ENCODE measurements at places on chromosomes 6 and 20.

DNA sequence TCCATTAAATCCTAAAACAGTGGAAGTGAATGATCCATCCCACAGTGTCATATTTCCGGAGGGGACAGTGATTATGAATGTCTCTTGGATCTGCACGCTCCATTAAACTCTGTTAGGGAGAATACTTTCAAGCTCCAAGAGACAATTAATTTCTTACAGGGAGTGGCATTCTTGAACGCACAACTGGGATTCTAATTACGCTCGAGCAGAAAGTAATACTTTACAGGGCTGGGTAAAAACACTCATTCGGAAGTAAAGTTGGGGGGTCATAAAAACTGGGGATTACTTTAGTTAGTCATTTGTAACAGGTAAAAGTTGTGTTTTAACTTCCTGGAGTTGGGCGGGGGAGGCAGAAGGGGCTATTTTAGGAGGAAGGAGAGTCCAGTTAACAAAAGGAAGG lies 151.8 kb downstream of the ZFP64 start:
- DNase-seq: no peak

DNA sequence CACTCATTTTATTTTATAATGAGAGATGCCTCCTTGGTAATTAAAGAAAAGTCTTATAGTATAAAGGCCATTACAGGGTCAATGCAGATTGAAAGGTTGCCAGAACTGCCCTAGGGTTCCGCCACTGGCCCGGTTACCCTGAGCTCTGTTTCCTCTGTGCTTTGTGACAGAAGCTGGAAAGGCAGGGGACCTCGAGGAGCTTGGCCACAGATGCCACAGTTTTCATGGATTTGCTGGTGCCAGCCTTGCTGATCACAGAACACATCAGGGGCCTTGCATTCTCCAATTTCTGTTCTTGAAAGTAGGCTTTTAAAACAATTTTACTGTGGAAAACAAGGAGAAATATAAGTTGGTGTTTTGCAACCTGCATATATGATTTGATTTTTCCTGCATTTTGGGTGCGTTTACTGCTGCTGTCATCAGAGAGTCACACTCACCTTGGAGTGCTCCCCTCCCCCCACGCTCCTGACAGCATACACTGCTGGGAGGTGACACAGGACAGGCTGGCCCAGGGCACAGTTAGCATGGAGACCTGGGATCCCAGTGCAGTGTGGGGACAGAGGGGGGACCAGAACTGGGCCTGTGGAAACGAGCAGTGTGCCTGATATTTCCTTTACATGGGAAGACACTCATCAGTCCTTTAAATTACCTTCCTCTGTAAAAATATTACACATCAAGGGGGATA lies 142.8 kb downstream of the CFAP61 start:
- DNase-seq: no peak

DNA sequence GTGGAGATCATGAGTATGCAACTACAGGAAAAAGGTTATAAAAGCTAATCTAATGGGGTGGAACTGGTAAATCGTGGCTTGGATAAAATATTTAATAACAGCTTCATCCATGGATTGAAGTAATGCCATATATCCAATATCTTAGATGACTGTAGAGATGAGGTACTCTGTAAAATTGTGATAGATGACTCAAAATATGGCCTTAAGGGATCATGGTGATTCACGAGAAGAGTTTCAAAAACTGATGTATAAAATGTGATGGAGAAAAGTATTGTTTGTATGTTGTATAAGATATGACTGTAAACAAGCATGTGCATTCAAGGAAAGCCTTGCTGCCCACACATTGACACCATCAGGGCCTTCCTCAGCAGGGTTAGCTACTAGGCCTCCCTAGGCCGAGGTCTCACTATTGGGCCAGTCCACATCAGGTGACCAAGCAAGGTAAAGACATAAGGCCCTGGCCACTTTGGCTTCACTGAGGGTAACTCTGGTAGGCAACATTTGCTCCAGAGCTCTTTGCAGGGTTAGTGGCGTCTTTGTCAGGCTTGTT lies 17.7 kb upstream of the CCN6 start:
- no peak for DNase-seq

DNA sequence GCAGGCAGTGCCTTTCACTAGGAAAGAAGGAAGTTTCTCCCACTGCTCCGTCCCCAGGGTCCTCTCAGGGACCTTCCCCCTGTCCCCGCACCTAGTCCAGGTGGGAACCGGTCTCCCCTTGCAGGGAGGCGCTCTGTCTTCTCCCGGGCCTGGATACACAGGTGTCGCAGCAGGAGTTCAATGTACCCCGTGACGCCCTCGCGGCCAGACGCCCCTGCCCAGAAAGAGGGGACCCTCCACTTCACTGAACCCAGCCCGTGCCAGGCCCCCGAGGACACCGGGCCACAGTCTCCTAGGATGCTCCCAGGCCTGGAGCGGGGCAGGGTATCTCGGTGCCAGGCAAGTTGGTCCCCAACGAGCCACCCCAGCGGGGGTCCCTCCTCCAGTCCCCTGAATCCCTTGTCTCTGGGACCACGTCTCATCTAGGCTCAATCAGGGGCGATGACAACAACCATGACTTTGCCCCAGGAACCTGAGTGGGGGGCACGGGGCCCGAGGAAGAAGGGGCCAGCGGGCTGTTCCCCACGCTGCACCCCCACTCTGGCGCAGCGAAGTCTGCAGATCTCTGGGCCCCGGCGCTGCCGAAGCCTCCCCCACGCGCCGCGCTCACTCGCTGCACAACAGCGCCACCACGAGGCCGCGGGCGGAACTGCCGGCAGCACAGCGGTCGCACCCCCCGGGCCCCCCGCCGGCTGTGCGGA lies 103.0 kb downstream of the EDN3 start:
- peak; percentile 59 for DNase-seq

- no peak for DNase-seq
Measured at GRCh38 chr20:9306521-9306920, 207.9 kb upstream of the LAMP5 start.

GRCh38 chr20:51456511-51457509 lies 85.7 kb downstream of the NFATC2 start:
- peak; percentile 89 for DNase-seq

DNA sequence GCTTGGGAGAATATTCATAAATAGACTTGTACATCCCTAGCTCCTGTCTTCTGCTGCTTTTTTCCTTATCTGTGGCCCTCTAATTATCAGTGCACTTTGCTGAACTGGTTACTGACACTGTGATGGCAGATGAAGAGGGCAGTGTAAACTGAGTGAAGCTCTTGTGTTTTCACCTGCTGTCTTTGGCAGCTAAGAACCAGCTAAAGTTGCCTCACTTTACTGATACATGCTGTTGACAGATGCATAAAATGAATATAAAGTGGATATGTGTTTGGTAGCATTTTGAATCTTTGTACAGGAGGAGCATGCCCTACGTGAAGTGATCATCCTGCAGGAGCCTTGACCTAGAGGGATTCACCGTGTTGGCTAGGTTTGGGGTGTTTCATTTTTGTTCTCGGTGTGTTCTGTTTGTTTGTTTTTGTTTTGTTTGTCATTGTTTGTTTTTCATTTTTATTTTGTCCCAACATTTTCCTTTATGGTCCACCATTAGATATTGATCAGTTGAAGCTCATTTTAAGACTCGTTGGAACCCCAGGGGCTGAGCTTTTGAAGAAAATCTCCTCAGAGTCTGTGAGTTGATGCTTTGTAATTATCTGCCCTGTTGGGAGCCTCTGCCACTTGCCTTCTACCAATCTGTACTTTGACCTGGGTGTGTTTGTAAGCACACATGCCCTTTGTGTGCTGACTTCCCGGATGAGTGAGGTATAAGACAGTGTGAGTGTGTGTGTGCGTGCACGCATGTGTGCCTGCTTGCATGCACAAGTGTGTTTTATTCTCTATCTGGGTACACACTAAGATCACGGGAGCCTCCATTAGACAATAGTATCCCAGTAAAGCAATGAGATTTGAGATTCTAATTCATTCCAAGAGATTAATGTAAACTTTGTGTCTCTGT lies 34.6 kb upstream of the MAPK13 start:
- DNase-seq: no peak

GRCh38 chr6:150686566-150686965 lies 86.9 kb downstream of the PLEKHG1 start:
- no peak for DNase-seq

- DNase-seq: no peak
Measured at GRCh38 chr20:32513031-32513866, 71.9 kb downstream of the NOL4L start.

- DNase-seq: no peak
Measured at GRCh38 chr6:77624515-77624914, 28.3 kb upstream of the MEI4 start.

GRCh38 chr6:25232479-25232878 lies 46.7 kb upstream of the CARMIL1 start:
- peak; percentile 35 for DNase-seq

- DNase-seq: no peak
Measured at GRCh38 chr20:50982363-50982762, 23.7 kb downstream of the MOCS3 start.

- peak; percentile 95 for DNase-seq
Measured at GRCh38 chr6:159125951-159126352, 43.2 kb upstream of the FNDC1 start.

- no peak for DNase-seq
Measured at GRCh38 chr6:55290736-55291135, 36.5 kb upstream of the GFRAL start.

- no peak for DNase-seq
Measured at GRCh38 chr20:34850969-34851368, 21.7 kb downstream of the GGT7 start.

DNA sequence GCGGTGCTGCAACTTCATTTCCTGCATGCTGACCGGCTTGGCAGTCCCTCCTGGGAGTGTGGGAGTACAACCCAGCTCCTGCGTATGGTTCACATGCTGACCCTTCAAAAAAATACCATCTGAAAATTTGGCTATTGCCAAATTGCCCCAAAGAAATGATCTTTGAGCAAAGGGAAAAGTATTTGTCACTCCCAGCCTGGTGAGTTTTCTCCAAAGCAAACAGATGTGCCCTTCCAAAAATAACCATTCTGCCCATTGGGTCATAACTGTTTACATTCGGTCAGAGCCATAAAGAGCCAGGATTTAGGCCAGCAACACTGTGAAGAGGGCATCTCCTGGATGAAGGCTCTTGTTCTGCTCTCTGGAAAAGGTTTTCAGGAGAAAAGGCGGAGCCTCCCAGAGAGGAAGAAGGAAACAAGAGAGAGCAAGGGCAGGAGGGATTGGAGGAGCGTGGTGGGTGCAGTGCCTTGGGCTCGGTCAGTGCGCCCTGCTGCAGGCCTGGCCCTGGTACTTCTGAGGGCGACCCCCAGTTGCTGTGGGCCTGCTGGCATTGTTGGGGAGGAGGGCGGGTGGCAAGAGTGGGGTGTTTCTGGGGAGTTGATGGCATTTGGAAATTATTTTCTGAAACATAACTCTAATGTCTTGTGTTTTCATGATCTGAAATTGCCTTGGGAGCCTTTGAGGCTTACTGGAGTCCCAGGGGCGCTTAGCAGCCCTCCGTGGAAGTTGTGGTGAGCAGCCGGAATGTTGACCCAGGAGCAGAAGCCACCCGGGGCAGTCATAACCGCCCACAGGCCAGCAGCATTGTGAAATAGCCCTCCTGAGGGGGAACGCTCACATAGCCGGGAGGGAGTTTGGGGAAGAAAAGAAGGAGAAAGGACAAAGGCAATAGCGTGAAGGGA lies 248.4 kb downstream of the MYLK4 start:
- DNase-seq: no peak

- peak; percentile 97 for DNase-seq
Measured at GRCh38 chr20:31603822-31604566, 1.1 kb upstream of the ID1 start.

GRCh38 chr6:86789779-86790411 lies 147.4 kb upstream of the HTR1E start:
- DNase-seq: no peak

DNA sequence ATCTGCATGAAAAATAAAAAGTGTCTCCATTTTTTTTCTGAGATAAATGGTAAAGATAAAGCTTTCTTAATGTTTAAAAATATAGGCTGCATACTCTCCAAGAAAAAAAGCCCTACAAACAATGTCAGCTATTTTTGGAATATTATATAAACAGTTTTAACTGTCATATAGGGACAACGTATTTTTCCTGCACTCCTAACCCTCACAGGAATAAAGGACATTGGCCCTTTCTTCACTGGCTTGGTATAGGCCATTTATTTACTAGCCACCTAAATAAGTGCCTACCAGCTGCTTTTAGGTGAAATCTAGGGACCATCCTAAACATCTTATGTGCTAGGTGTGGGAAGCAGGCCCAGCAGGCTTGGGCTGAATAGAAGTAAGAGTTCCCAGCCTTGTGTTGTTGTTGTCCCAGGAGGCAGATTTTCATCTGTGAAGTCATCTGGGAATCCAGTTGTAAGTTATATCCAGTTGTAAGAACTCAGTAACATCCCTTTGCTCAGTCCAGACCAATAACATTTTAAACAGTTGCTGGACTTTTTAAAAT lies 21.3 kb downstream of the FOXO3 start:
- no peak for DNase-seq

DNA sequence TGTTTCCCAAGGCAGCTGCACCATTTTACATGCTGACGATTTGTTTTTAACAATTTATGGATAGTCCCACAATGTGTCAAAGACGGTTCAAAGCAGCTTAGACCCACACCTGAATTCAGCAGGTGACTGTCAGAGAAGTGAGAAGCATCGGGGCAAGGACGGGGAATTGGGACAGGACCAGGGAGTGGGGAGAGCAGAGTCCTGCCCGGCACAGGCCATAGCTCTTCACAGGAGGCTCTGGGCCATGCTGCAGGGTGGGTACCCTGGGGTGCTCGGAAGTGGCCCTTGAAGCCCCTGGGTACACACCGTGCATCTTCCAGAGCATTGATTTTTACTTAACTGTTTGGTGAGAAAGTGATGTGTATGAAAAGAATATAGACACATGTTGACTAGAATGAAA lies 33.2 kb upstream of the PHACTR3 start:
- DNase-seq: no peak

DNA sequence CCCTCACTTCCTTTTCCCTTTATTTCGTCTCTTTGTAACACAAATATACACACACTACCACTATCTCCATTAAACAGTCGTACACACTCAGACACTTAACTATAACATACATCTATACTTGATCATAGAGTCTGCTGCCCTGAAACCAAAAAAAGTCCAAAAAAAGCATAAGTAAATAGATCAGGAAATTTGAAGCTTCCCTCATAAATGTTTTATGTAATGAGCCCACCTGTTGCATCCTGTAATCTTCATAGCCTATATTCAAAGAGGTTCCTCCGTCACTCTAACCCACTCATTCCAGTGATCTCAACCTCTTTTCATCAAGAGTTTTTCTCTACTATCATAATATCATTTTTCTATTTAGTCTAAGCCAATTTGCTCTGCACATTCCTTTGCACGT lies 6.9 kb upstream of the OR12D2 start:
- DNase-seq: no peak

- DNase-seq: no peak
Measured at GRCh38 chr20:52817511-52817910, 154.6 kb upstream of the TSHZ2 start.

- DNase-seq: no peak
Measured at GRCh38 chr20:14193443-14193842, 144.0 kb downstream of the FLRT3 start.

DNA sequence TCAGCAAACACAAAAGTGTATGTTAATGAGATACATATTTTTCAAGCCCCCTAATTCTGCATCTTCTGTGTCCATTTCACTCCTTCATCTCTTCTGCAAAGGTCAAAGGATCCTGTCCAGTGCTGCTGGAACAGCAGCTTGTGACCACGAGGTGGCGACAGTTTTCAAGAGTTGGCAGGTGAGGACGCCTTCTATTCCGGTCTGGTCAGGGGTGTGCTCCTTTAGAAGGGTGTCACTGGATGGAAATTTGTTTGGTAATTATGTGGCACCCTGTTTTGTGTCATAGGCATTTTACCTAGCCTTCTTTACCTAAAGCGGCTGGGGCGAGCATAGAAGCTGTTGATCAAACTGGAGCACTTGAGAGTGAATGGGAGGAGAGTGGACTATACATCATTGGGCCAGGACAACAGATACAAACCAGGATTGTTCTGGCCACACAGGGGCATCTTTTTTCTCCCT lies 32.9 kb upstream of the ERVFRD-1 start:
- peak; percentile 89 for DNase-seq

All from Ammon's horn (tissue), 1 donor.